ENCODE measurements at places on chromosomes 1 and 21.

GRCh38 chr21:15363921-15364320 is 299.1 kb upstream of the NRIP1 start:
- no peak for DNase-seq

DNA sequence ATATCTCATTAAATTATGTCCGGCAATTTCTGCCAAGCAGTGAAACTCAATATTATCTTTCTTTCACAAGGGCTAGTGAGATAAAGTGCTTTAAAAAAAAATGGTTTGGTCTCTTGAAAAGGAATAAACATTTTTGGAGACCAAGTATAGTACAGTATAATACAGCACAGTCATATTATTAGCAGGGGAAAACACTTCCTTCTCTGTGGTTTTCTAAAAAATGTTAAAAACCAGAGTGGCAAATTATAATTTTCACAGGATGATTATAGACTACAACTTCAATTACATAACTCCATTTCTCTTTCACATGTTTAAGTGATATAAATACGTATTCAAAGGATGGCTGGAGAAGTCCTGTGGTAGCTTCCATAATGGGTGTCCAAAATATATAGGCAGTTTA is 170.3 kb upstream of the DMRTA2 start:
- no peak for DNase-seq

DNA sequence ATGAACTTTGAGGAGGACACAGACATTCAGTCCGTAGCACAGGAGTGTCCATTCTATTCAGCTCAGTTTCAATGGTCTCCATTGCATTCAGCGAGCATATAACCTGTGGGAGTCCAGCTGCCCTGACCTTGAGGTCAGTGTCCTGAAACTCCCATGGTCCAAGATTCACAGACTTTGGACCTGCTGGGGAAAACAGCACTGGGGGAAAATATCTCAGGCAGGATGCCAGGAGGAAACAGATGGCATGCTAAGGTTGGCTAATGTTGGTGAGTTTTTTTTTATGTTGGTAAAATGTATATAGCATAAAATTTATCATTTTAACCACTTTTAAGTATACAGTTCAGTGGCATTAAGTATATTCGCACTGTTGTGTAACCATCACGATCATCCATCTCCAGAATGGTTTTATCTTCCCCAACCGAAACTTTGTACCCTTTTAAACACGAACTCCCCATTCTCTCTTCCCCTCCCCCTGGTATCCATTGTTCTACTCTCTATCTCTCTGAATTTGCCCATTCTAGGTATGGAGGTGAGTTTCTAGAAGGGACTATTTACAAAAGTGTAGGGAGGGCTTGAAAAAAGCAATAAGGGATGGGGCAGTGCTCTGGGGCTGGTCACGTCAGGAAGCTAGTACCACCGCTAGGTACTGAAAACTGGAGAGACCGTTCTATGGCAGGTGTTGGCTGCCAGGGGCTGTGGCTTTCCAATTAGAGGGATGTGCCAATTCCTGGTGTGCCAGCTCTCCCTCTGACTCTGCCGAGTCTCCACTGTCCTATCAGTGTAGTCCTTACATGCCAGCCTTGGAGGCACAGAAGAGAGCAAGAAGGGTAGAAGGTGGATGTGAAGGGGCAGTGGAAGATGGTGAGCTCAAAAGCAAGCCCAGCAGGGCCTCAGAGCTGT is 85.3 kb downstream of the FOXD2 start:
- DNase-seq, result no peak

- DNase-seq, result no peak
Observed at GRCh38 chr1:199834711-199835110, 192.8 kb upstream of the NR5A2 start.

GRCh38 chr1:34263406-34263805 is 86.7 kb downstream of the C1orf94 start:
- no peak for DNase-seq

DNA sequence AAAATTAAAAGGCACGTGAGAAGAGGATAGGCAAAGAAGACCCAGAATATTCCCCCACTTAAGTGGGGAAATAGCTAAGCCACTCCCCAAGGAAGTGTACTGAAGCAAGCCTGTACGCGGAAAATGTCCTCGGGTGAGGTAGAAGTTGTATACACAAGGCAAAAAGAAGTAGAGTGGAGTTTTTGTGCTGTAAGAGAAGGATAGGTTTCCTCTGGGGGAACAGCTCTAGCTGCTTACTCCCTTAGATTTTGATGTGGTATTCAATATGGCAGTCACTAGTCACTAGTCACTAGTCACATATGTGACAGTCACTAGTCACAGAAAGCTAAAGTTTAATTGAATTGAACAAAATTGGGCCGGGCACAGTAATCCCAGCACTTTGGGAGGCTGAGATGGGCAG is 7.6 kb downstream of the TXNIP start:
- DNase-seq, result no peak

DNA sequence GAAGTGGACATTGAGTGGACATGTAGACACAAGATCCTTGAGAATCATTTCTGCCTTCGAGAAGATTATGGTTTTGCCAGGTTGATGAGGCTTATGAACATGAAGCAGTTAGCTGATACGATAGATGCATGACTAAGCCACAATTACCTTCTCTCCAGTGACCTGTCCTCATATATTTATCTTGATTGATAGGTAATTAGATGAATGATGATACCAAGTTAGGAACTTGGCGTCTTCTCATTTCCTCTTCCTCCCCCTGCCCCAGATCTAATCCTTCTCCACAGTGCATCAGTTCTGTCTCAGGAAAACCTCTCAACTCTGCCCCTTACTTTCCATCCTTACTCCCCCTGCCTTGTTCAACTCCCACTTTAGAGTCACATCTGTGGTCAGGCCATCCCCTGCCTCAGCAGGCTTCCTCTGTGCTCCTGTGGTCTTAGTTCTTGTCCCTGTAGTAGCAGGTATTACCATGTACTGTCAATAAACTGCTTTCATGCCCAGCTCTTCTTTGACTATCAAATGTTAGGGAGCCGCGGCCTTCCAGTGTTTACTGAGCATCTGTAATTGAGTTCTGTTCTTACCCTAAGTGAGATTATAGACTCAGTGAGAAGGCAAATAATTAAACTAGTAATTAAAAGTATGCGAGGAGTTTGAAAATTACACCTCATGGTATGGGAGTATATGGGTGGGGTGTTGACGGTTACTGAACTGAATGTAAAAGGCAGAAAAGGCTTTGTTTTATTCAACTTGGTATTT is 5.1 kb downstream of the ST6GALNAC3 start:
- no peak for DNase-seq

GRCh38 chr1:40861224-40862003 is 749 bp downstream of the CITED4 start:
- DNase-seq, result no peak

DNA sequence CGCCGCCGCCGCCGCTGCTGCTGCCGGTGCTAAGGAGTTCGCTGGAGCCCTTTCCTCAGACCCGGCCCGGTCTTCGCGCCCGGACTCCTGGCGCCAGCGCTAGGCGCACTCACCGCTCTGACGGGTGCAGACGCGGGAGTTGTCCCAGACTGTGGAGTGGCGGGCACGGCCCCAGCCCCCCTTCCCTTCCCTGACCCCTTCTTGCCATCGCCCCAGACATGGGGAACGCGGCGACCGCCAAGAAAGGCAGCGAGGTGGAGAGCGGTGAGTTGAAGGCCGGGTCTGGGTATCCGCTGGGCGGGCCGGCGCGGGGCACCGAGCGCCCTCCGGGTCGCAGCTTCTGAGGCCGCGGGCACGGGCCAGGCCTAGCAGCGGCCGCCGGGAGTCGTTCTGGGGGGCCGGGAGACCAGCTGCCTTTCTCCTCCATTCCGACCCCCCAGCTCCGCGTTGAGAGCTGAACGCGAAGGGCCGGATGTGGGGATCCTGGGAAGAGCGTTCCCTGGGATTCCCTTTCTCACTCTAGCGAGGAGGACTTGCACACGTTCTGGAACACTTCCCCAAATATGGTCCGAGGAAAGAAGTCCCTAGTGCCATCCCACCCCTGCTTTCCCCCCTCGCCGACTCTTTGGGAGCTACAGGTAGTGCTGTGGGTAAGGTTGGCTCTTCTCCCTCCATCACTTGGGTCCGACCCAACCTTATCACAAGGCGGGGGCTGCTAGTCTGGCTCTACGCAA is 65.8 kb upstream of the PRKACB start:
- no peak for DNase-seq

GRCh38 chr1:233448109-233448689 is 120.7 kb downstream of the MAP3K21 start:
- DNase-seq, result no peak

GRCh38 chr1:182752077-182752988 is 37.2 kb upstream of the NPL start:
- DNase-seq, result no peak

DNA sequence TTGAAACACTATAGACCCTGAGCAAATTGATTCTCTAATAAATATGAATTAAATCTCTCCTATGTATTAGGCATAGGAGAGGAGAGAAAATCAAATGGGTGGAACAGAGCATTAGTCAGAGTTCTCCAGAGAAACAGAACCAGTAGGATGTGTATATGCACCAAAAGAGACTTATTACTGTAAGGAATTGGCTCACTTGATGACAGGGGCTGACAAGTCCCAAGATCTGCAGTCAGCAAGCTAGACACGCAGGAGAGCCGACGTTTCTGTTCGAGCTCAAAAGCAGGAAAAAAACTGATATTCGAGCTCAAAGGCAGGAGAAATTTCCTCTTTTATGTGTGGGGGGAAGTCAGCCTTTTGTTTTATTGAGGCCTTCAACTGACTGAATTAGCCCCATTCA is 259.2 kb upstream of the KAZN start:
- DNase-seq, result no peak

DNA sequence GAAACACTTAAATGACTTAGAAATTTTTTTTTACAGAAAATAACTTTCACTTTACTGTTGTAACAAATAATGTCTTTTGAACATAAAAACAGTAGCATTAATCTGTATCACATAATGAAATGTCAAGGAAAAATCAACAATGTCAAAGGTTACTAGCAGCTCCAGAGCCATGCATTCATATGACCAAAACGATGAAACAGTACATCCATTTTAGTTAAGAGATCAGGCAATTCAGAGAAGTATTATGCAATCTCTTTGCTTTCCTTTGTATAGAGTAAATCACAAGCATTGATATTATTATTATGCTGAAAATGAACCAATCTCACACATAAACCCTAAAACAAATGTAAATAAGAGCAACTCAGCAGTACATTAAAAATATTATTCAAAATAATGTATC is 748.9 kb downstream of the PLA2G4A start:
- DNase-seq, result no peak

DNA sequence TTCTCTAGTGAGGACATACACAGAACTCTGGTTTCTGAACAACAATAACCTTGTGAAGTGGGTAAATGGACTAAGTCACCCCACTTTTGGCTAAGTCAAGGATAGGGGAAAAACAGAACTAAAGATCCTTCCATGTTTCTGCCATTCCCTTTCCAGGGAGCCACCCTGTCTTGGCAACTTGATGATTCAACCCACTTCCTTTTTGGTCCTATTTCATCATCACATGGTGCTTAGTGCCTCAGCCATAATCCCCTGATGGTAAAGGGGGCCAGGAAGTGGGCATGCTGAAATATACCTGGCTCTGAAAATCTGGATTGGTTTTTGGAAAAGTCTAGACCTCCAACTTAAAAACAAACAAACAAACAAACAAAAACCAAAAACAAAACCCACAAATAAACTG is 206.4 kb upstream of the FOXD3 start:
- no peak for DNase-seq

- no peak for DNase-seq
Observed at GRCh38 chr1:181111559-181111958, 23.1 kb downstream of the IER5 start.

DNA sequence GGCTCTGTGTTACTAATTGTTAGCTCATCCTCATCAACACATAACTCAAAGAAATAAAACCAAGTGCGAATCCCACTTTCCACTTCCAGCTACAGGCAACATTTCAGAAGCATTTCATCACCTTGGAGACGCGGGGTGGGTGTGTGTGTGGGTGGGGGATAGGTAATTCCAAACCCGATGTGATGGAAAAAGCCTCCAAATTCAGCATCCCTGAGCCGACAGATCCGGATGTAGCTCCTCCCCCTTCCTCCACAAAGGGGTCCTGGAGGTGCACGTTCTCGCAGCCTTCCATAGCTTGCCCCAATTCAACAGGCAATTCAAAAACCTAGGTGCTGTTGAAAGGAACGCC is 486 bp downstream of the HSPA13 start:
- DNase-seq, result no peak

GRCh38 chr21:28640326-28640725 is 352.4 kb downstream of the LTN1 start:
- DNase-seq, result no peak

- peak; percentile 19 for DNase-seq
Observed at GRCh38 chr1:39525366-39526165, 34.1 kb downstream of the BMP8A start.

DNA sequence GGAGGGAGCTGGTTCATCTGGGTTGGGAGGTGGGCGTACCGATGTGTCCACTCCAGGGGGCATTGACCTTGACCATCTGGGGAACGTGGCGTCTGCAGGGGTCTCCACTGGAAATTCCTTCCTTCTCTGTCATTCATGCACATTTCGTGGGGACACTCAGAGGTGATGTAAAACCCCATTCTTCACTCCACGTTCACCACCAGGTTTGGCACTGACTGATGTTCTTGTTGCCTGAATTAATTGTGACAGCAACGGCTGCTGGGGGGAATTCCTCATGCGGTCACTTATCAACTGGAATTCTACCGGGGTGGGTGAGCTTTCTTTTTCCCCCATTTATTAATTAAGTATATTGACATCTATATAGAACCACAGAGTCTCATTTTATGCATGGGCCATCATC is 18.1 kb upstream of the POFUT2 start:
- no peak for DNase-seq

DNA sequence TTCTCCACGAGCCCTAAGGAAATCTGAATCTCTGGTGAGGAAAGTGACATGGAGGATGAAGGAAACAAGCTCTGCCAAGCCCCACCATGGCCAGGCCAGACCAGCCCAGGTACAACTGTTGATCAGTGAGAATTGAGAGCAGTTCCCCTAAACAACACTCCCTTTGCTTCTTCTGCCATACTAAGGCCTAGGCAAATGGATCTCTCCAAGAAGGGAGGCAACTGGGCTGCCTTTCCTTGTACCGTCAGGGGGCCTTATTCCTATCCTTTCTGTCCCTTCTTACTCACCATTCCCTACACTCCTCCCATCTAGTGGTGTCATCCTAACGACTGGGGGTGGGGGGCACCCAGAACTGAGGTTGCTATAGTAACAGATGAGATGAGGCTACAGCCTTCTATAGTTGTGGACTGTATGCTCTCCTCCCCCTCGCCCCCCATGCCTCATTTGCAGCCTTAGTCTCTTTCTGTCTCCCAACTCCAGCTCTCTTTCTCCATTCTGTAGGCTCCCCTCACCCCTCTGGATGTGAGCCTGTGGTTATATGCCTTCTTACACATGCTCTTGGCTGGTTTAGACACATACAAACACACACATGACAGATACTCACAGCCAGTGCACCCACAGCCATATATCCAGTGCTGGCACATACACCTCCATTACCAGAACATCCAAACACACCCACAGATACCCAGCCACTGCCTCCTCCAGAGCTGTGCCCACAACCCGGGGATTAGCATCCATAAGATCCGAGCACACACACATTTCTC is 3.6 kb downstream of the PEA15 start:
- DNase-seq, result no peak

DNA sequence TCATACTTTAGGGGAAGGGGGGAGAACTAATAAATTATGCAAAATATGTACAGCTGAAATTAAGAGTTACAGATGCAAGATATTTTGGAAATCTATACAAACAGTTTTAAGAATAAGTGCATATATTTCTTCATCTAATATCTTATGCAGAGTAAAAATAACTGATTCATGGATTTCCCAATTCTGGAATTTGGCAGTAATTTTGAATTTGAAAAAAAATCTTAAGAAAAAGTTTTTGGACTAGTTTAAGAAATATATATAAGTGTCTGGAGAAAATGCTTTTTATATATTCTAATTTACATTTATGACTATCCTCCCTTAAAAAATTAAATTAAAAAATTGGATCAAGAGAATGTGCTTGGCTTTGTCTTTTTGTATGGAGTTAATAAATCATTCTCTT is 474.3 kb downstream of the BRINP3 start:
- no peak for DNase-seq

All from stimulated activated CD8-positive, alpha-beta memory T cell treated with anti-CD3 and anti-CD28 coated beads, Interleukin-12 subunit alpha, Interleukin-12 subunit beta, amount 100 ng/mL, for 4 hours (primary cell).